CD4-positive, alpha-beta T cell treated with Interleukin-1 beta for 1 hour (primary cell): ENCODE measurements at places on chromosomes 3 and 15.
A peak's percentile ranks its signal among the peaks of the same experiment; 100 is the strongest.

DNA sequence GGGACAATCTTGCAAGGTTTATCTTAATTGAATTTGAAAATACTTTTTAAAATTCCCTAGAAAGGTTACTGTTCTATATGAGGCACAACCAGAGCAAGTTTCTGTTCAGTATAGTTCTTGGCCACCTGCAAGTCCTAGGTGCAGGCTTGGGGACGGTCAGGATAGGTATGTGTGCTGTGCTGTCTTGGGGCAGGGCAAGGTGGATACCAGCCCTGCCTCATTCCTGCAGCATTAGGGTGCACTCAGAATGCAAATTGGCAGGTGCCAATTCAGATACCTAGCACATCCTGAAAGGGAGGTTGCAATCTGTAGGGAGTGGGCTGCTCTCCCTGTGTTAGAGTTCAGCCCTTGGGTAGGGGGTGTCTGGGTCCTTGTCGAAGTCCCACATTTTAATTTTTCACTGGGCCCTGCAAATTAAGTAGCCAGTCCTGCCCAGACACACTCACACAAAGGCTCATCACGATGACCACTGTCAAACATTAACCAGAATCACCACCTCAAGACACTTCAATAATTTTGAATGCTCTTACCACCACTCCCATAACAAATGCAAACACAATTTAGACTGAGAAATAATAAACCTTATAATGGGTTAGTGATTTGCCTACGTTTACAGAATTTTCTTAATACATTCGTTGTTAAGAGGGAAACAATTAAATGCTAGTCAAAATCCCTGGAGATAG lies 838.0 kb upstream of the NR2F2 start:
- DNase-seq, result no peak

DNA sequence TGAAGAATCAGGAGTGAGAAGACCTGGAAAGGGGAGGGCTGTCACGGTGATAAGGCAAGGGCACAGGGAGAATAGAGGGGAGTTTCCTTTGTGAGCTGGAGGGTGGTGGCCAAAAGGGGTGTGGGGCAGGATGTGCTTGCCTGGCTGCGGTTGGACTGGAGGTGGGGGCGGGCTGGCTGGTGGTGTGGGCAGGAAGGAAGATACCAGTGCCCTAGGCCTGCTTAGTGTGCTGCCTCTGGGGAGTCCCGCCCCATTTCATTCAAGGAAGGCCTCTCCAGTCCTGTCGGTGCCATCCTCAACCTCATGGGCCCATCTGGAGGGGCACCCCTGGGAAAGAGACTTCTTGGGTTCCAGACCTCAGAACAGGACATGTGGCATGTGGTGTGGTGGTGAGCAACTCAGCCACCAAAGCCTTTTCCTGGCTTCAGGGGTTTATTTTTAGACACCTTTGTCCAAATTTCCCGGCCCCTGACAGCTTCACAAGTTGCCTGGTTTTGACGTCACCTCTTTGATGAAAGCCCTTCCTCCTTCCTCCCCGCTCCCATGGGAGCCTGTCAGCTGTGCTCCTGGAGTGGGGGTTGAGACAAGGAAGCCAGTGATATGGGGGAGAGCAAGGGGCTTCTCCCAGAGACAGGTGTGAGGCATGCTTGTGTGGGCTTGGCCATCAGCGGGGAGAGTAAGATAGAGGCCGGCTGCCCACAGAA lies 15.6 kb downstream of the TEX264 start:
- peak; percentile 89 for DNase-seq

- no peak for DNase-seq
These were observed 966.1 kb downstream of the AGBL1 start for GRCh38 chr15:87045746-87046145.

- no peak for DNase-seq
These were observed 25.5 kb upstream of the HHATL start for GRCh38 chr3:42728056-42728455.

- no peak for DNase-seq
These were observed 479 bp downstream of the LRRC2 start for GRCh38 chr3:46565607-46566039.

DNA sequence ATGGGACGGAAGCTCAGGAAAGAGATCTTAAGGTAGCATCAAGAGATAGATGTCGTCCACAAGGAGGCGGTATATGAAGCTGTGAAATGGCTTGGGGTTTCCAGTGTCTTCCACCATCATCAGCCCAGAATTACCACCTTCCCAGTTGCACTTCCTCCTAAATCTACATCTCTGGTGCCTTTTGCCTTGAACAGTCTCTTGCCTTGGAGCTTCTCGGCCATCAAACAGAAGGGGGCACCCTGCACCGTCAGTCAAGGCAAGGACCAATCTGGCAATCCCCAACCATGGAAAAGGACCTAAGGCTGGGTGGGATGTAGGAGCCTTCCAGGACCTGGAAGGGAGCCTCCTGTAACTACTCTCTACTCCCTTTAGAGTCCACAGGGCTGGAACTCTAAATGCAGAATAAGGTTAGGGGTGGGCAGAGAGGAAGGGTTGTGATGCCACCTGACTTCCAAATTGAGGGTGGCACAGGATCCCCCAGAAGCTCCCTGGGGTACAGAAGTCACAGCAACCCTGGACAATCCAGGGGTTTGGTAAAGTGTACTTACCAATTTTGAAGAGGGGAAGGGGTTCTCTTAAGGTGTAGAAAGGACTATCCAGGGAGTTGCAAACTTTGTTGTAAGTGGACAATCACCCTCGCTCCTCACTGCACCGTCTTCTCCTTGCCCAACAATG lies 1.0 kb upstream of the RYR3 start:
- DNase-seq, result no peak

DNA sequence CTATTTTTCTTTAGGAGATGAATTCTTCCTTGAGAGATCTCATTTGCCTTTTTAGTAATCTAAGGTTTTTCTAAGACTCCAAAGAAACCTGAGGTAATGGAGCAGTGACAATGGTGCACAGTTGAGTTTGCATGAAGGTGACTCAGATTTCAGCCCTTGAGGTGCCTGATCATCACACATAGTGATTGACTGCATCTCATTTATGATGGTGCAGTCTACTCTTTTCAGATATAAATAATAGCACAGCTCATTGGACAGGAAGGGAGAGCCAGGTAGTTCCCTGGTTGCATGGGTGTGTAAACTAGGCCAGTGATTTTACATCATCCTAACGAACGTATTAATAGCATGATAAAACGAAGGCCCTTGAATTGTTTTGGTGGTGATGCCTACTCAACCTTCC lies 86.1 kb upstream of the SAMMSON start:
- DNase-seq, result no peak

- DNase-seq, result no peak
These were observed 31.1 kb downstream of the PHLDB2 start for GRCh38 chr3:111890051-111890580.

GRCh38 chr3:70849911-70850699 lies 537.7 kb upstream of the MDFIC2 start:
- no peak for DNase-seq

GRCh38 chr3:5717254-5717653 lies 529.7 kb downstream of the EDEM1 start:
- DNase-seq, result no peak

DNA sequence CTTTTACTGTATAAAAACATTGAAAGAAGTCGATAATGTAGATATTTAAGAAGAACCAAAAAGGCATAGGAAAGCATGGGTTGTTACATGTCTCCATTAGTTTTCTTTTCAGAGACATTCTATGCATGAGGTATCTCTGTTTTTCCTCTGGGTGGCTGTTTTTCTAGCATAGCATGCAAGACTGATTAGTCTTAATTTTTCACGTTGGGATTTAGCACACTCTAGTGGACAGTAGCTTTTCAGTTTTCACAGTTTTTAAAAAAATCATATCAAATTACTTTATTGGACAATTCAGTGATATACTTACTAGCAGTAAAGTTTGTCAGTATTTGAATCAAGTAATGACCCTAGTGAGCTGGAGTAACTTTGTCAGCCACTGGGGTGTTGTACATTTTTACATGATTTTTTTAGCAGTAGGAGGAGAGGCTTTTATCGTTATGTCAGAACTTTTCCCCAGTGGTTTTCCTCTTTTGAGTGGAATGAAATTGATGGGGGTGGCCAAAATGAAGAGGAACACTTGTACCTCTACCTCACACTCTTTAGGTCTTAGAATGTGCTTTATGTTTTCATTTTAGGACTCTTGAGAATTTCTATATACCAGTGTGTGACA lies 57.2 kb downstream of the SEC22A start:
- DNase-seq, result peak; percentile 32

GRCh38 chr3:182242489-182242942 lies 530.8 kb downstream of the SOX2 start:
- no peak for DNase-seq

- no peak for DNase-seq
These were observed 11.4 kb downstream of the TGM5 start for GRCh38 chr15:43255376-43255775.

GRCh38 chr3:80232760-80233159 lies 465.0 kb upstream of the ROBO1 start:
- no peak for DNase-seq

DNA sequence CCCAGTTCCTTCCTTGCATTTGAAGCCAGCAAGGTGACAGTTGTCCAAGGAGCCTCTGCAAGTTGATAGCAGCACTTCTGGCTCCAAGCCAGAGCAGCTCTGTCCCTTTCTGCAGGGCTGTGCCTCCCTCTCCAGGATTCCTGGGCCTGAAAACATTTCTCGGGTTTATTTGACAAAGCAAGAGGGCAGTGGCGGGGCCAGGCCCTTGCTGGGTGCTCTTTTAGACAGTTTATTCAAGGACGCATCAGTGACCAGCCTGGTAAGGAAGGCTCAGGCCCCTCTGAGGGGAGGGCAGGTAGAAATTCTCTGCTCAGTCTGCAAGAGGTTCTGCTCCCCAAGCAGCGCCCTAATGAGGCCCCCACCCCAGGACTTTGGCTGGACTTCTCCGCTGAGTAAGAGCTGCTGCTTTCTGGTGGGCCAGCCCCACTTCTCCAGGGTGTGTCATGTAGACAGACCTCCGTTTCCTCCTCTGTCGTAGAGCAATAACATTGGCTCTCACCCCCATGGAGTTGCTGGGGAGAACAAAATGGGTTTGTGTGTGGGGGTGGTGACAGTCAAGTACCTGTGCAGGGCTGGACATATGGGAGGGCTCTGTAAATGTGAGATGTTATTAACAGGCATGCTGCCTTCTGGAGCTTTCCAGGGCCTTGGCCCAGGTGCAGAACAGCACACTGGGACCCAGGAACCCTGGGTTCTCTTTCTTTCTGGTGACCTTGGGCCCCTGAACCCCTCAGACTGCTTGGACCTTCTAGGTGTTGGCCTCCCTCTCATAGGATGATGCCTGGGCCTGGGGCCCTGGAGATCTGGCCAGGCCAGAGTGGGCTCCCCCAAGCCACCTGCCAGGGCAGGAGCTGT lies 146.2 kb upstream of the TLE3 start:
- DNase-seq, result no peak

GRCh38 chr3:187186801-187187421 lies 10.4 kb upstream of the RTP1 start:
- DNase-seq, result no peak

DNA sequence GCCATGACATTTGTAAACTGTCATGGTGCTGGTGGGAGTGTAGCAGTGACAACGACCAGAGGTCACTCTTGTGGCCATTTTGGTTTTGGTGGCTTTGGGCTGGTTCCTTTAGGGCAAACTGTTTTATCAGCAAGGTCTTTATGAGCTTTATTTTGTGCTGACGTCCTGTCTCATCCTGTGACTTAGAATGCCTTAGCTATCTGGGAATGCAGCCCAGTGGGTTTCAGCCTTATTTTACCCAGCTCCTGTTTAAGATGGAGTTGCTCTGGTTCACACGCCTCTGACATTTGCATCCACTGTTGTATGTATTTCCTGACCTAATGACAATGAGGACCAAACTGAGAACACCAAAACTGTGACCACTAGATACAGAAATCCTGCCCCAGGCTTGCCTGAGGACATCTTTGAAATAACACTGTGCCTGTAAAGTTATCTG lies 37.6 kb downstream of the RAB8B start:
- no peak for DNase-seq

GRCh38 chr3:190546881-190547510 lies 33.1 kb downstream of the IL1RAP start:
- DNase-seq, result no peak

- DNase-seq, result peak; percentile 47
These were observed 286.7 kb upstream of the TGFBR2 start for GRCh38 chr3:30319713-30320112.

DNA sequence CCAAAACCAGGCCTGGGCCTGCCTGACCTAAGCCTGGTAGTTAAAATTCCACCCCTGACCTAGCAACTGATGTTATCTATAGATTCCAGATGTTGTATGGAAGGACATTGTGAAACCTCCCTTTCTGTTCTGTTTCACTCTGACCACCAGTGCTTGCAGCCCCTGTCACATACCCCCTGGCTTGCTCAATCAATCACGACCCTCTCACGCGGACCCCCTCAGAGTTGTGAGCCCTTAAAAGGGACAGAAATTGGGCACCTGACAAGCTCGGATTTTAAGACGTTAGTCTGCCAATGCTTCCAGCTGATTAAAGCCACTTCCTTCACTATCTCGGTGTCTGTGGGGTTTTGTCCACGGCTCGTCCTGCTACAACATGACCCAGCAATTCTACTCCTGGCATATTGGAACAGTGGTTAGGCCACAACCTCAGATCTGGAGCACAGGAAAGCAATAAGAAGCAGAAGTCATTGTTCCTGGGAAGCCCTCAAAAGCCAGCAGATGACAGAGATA lies 36.7 kb upstream of the LHFPL4 start:
- DNase-seq, result no peak

DNA sequence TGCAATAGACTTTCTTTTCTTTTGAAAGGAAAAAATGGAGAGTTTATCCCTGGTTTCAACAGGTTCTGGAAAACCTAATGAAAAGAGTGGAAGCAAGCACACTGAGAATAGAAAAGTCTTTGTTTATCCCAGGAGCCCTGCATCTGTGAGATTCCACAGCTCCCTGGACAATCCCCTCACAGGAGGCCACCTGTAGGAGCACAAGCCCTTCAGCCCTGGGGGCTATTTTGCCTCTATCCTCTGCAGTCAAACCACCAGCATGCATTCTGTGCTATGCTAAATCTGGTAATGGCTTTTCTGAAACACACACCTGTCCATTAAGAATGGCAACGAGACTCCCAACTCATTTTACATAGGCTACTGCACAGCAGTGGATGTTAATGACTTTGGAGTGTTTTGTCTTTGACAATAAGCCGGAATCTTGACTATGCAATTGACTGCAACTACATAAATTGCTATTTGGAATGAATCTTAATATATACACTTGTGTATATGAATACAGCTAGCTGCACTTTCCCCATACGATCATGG lies 369.4 kb downstream of the NR2F2 start:
- DNase-seq, result no peak

- no peak for DNase-seq
These were observed 16.5 kb downstream of the ST6GAL1 start for GRCh38 chr3:186946756-186947375.
